ENCODE measurements at places on chromosomes 5 and 9.

- DNase-seq = no peak
Measured at GRCh38 chr9:99748676-99749075, 73.0 kb upstream of the NR4A3 start.

DNA sequence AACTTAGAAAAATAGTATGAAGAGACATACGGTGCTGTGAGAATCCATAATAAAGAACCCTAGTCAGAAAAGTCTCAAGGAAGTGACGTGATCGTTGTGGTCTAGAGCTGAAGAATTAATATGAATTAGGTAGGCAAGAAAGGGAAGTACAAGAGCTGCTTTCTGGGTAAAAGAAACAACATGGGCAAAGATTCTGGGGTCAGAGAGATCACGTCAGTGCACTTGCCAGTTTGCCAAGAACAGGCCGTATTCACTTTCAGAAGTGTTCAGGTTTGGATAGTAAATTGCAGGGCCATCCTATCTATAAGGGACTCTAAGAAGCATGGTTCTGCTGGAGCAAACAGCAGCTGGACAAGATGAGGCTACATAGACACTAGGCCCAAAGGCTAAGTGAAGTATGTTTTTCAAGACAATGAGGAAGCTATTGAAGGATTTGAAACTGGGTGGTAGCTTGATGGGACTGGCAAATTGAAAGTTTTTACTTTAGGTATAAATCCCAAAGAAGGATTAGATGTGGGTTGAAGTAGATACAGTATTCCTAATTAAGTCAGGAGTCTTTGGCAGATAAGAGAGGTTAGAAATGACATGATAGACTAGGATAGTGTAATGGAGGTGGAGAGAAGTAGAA, 4.8 kb upstream of the CHD1 start:
- DNase-seq = no peak

DNA sequence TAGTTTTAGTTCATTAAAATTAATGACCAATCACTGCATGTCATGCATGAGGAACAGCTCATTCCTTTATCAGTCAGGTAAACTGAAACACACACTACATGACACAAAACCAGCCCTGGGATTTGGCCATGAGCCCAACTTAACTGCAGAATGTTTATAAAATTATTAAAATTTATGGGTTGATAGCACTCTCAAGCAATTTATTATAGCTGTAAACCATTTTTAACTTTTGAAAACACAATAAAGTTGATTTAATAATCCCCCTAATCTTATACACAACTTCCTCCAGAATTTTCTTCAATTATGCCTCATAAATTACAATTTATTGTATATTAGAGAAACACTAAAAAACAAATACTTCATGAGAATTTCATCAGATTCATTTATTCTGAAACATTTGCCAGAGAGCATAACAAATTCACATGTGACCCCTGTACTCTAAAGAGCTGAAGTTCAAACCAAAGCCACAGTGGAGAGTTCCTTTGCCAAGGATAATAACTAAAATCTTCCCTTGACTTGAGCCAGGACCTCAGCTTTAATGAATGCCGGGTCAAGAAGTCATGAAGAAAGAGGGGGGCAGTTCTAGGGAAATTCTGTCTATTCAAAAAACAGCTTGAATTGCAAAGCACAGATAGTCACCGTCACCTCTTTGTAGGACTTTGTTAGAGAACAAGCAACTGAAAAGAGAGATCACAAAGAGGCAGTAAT, 763.7 kb upstream of the GRAMD2B start:
- DNase-seq = no peak

DNA sequence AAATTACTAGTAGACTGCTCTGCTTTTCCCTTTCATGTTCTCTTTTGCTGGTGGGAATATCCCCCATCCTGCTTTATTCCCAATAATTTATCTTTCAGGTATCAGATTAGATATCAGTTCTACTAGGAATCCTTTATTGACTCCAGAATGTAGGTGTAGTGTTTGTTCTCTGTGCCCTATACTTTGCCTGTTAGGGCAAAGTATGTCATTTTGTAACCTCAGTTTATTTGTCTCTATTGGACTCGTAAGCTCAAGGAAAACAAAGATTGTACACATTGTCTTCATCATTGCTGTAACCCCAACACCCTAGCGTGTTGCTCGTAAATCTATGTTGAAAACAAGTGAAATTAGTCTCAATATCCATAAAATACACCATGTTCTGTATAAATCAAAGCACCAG, 190.5 kb downstream of the COMMD10 start:
- DNase-seq = no peak

GRCh38 chr5:159459132-159459627, 128.9 kb upstream of the IL12B start:
- no peak for DNase-seq

- no peak for DNase-seq
Measured at GRCh38 chr5:1546556-1546955, 22.8 kb upstream of the LPCAT1 start.

DNA sequence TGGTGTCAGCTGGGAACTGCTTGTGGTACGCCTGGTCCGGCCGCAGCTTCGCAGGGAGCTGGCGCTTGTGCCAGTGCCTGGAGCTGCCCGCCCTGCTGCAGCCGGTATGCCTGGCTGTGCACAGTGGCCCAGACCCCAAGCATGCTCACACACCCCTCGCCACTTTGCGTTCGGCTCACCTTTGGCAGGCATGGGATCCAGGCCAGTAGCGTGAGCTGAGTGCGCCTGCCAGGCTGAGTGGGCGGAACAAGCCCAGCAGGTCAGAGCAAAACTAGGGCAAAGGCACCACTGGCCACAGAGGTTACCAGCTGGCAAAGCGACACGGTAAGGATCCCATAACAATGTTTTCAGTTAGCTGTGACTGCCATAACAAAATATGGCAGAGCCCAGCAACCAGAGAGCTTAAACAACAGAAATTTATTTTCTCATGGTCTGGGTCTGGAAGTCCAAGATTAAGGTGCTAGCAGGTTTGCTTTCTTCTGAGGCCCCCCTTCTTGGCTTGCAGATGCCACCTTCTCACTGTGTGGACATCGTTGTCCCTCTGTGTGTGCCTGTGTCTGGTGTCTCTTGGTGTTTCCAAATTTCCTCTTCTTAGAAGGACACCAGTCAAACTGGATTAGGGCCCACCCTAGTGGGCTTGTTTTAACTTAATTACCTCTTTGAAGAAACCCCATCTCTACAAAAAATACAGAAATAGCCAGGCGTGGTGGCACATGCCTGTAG, 61.6 kb downstream of the PSAT1 start:
- no peak for DNase-seq

DNA sequence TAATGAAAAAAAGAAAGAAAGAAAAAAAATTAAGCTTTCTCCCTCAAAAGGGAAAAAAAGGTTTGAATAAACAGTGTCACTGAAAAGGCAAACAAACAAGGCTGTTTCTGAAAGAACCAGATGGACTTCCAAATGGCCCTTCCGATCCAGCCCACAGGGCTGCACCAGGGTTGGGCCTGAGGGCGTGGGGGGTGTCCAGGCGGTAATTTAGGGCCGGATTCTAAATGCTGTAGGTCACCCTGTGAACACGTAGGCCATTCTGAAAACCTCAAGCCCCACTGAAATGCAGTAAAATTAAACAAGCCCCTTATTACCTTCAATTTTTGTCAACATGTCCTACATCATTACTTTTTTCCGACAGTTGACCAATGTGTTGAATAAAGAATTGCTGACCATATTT, 132.1 kb downstream of the HSD17B3 start:
- no peak for DNase-seq

DNA sequence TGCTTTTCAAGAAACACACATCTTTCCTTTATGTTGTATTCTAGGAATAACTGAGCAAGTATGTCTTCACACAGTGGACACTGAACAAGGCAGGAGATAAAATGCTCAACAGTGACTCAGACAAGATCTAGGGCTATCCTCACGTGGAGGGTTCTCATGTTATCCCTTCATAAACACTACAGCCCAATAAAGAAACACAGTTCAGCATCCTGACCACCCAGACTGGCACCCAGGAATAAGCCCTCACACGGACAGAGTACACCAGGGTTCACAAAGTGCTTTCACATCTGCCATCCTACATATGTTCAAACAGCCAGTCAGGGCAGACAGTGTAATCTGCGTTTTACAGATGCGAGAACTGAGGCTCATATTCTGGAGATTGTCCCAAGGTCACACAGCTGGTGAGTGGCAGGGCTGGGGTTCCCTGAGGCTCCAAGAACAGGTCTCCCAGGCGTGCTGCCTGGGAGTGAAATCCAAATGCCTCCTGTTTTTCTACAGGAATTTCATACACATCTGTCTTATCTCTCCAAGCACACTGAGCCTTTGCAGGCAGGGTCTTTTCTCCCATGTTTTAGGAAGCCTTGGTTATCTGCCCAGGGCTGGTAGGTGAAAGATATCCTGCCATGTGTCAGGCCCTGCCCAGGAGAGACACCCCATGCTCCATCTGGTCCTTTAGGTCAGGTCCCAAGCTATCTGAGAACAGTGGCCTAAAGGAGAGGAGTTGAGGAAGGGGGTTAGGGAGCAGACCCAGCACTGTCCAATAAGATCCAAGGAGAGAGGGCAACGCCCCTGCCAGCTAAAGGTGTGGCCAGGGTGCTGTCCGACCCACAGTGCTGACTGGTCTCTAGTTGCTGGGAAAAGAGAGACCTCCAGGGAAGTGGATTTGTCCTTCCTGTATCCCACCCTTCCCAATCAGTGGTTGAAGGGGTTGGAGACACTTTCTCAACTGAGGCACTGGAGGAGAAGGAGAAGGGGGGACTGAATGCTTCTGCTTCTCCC, 47.9 kb upstream of the XPA start:
- DNase-seq = no peak

DNA sequence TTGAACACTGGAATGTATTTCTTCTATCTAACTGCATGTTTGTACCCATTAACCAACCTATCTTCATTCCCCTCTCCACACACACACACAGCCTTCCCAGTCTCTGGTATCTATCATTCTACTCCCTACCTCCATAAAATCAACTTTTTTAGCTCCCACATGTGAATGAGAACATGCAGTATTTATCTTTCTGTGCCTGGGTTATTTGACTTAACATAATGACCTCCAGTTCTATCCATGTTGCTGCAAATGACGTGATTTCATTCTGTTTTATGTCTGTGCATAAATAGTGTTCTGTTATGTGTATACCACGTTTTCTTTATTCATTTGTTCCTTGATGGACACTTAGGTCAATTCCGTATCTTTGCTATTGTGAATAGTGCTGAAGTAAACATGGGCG, 38.7 kb upstream of the CTSL start:
- DNase-seq = no peak

DNA sequence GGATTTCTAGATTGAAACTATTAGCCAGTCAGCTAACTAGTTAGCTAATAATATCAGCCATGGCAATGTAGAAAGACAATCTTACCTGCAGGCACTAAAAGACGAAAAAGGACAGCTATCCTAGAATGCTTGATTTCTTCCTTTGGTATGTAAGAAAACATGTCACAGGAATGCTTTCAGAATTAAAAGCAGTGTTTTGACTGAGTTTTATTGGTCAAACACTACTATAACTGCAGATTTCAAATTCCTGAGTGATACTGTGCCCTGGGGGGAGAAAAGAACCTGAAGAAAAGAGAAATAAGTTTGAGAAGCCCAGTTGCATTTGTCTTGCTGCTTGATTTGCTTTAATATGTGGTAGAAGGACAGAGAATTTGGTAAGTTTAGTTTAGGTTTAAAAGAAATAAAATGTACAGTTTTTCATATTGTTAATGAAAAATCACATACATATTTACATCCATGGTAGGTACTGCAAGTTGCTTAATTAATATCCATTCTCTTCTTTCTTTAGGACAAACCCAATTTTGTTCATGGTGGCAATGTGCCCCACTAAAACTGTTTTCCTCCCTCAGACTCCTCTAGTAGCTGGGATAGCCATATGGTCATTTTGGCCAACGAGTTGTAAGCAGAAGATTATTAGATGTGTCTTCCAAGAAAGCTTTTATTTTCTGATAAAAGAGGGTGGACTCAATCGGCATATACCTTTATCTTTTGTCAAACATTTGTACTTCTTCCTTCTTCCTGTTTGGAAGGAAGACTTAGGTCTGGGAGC, 4.3 kb upstream of the FAM169A start:
- no peak for DNase-seq

DNA sequence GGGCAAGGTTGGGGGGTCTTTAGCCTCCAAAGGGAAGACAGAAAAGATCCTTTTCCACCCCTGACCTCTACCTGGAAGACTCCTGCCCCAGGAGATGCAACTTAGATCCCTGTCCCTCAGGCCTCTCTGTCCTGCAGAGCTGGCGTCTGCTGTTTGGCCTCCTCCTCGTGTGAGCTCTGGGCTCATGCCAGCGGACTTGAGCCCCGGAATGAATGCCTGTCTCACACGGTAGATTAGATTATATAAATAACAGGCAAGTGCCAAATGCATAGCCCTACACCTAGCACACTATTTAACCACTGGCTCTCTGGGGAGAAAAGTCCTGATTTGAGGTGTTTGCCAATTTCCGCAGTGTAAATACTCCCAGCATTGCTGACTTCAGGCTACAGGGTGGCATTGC, 1.4 kb upstream of the WNK2 start:
- no peak for DNase-seq

GRCh38 chr9:116959809-116960208, 272.7 kb downstream of the TRIM32 start:
- no peak for DNase-seq

- DNase-seq = no peak
Measured at GRCh38 chr5:146589028-146589345, 73.0 kb upstream of the GPR151 start.

GRCh38 chr5:40033411-40033810, 608.6 kb upstream of the DAB2 start:
- no peak for DNase-seq

- no peak for DNase-seq
Measured at GRCh38 chr9:106891286-106891685, 28.3 kb downstream of the ZNF462 start.

DNA sequence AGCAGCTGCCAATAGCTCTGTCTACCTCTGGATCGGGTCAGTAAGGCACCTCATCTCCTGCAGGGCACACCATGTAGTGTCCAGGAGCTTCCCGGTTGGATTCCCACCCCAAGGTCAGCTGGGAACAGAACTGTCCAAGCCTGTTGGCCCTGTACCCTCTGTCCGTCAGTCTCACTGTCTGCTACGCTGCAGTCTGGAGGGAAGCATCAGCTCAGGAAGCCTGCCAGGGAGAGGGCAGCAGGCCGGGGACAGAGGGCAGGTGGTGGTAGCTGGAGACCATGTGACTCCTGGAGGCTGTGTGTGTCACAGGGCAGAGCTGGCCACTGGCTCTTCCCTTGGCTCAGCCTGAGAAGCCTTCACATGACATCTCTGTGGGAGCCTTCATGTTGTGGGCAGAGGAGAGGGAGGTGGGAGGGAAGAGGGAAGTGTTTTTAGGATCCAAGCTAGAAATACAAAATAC, 134.5 kb downstream of the SEC61B start:
- no peak for DNase-seq

DNA sequence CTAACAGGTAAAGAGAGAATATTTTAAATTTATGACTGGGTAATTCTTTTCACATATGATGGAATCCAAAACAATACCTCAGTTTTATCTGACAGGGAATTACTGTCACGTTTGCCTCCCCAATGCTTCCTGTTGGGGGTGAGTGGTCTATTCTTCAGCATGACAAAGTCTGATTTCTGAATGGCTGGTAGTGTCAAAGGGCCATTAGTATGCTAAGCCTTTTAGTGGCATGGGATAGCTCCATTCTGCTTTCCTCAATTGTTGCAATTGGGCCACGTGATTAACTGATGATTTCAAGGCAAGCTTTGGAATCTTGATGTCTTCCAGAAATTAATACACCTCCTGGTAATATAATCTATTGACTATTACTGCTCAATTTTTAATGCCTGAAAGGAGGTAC, 14.7 kb upstream of the NDUFS4 start:
- DNase-seq = no peak
